HS-27A (cell line): ENCODE measurements at places on chromosomes 6 and 20.

DNA sequence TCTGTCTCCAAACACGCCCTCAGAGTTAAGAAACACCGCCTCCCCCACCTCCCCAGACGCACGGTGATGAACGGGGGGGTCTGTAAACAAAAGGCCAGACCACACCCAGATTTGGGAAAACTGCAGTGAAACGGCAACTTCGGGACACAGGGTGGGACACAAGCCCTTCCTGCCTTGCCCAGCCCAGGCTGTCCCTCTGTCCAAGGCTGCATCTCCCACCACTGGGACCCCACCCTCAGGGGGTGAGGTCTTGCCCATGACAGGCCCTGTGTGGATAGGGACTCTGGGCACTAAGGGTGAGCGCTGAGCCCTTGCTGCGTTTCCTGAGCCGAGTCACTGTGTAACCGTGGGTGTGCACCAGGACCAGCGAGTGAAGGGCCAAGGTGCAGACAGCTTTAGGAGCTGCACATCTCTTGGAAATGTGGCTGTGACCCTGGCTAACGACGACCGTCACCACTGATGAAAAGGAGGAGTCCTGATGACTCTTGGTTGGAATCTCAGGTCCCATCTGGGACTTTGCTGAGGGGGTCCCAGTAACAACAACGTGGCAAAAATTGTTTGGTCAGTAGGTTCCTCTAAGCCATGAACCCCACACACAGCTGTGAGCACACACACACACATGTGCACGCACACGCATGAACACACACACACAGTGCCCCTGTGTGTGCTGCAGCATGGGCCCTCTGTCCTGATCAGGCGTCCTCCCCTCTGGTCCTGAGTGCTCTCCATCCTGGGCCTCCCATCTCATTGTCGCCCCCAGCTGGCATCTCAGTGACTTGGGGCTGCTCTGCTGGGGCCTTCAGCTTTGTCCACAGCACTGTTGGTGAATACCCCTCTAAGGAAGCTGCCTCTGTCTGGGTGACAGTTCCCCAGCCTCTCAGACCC lies 100.6 kb downstream of the RAMACL start:
- no peak for DNase-seq

DNA sequence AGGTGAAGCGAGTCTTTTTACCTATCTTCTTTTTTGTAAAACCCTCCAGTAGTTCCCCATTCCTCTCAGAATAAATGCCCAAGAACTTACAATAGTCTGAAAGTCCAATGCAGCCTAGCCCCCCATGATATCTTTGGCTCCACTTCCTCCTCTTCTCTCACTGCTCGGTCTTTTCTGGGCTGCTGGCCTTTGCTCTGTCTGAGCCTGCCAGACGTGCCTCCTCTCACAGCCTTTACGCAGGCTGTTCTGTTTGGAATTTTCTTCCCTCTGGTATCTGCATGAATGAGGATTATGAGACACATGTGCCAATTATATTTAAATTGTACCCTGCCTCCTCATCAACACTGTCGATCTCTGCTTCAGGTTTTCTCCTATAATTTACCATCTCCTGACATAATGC lies 174.1 kb downstream of the EYA4 start:
- no peak for DNase-seq

DNA sequence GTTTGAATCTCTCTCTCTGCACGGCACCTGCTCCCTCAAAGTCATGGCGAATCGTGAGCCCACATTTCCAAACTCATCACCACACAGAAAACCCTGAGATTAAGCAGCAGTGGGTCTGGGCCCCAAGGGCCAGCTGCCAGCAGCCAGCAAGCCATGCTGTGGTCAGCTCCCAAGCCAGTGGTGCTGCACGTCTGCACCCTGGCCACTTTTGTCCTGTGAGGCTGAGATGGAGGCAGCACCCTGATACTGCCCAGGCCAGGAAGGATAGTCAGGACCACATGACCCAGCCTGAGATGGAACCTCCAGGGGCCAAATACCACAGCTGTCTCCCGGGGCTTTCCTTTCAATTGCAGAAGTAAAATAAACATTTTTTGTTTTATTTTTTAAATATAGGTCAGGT lies 93.9 kb downstream of the PRND start:
- no peak for DNase-seq

GRCh38 chr20:40470445-40471260 lies 218.4 kb downstream of the MAFB start:
- no peak for DNase-seq

- no peak for DNase-seq
Measured at GRCh38 chr20:3101737-3102574, 17.4 kb upstream of the AVP start.

DNA sequence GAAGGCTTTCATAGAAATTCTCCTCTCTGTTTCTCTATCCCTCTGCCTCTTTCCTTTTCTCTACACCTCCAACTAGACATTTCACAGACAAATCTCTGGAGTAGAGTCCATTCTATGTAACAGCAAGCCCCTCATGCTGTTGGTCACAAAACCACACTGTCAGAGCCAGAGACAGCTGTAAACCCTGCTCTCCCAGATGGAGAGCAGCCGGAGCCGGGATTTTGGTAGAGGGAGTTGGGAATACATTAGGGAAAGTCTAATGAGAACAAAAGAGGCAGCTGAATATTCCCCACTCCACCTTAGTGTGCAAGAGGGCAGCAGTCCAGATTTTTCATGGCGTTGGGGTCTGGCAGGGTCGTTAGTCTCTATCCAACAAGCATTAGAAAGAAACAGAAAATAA lies 68.3 kb upstream of the EDN1 start:
- no peak for DNase-seq
